ENCODE measurements at places on chromosomes 13 and 19.

- DNase-seq, result no peak
These were observed 76.3 kb upstream of the NPAS1 start for GRCh38 chr19:46943150-46943946.

DNA sequence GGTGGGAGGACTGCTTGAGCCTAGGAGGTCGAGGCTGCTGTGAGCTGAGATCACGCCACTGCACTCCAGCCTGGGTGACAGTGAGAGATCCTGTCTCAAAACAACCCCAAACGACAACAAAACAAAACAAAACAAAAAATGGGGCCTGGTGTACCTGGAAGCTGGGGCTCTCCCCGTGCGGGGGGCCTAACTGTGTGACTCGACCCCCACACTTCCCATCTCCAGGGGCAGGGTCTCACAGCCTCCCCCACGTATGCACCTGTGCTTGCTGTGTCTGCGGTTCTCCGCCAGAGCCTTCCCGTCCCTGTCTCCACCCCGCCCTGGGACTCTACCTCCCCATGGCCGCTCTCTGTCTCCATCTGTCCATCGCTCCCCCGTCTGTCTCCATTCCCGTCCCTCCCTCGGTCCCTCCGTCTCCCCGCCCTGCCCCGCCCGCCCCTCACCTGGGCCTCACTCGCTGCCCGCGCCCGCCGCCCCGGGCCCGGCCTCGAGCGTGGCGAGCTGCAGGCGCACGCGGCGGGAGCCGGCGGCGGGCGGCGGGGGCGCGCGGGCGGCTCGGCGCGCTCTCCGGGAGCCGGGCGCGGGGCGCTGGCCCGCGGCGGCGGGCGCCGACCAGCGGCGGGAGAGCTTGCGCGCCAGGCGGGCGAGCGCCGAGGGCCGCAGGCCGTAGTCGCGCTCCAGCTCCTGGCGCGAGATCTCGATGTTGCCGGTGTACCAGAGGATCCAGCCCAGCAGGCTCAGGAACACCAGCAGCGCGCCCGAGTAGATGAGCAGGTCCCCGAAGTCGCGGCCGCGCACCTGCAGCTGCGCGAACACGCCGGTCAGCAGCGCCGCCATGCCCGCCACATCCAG lies 587 bp downstream of the TMEM238 start:
- no peak for DNase-seq

DNA sequence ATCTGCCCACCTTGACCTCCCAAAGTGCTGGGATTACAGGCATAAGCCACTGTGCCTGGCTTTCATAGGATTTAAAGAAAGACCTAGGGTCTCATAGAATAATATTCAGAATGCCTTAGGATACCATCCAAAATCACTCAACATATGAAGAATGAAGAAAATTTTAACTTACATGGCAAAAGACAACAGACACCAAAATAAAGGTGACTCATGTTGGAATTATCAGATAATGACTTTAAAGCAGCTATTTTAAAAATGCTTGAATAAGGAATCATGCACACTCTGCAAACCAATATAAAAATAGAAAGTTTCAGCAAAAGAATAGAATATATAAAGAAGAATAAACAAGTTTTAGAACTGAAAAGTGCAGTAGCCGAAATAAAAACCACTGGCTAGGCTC lies 29.3 kb downstream of the ZNF566 start:
- no peak for DNase-seq

GRCh38 chr13:31311921-31312320 lies 112.1 kb downstream of the B3GLCT start:
- no peak for DNase-seq

- DNase-seq, result no peak
These were observed 730.8 kb downstream of the EFNB2 start for GRCh38 chr13:105804561-105805190.

GRCh38 chr13:103694471-103694870 lies 628.3 kb upstream of the SLC10A2 start:
- no peak for DNase-seq

GRCh38 chr13:114147803-114148520 lies 15.5 kb upstream of the RASA3 start:
- no peak for DNase-seq

DNA sequence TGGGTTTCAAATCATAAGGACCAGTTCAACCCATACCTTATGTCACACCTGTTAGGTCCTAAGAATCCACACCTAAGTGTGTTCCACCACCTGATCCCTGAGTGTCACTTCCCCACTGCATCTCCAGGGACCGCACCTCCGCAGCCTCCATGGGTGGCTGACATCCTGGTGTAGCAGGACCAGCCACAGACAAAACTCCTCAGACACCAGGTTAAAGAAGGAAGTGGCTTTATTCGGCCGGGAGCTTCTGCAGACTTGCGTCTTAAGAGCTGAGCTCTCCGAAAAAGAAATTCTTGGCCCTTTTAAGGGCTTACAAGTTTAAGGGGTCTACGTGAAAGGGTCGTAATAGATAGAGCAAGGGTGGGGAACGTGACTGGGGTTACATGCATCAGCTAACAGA lies 509.9 kb downstream of the MYO16 start:
- DNase-seq, result no peak

DNA sequence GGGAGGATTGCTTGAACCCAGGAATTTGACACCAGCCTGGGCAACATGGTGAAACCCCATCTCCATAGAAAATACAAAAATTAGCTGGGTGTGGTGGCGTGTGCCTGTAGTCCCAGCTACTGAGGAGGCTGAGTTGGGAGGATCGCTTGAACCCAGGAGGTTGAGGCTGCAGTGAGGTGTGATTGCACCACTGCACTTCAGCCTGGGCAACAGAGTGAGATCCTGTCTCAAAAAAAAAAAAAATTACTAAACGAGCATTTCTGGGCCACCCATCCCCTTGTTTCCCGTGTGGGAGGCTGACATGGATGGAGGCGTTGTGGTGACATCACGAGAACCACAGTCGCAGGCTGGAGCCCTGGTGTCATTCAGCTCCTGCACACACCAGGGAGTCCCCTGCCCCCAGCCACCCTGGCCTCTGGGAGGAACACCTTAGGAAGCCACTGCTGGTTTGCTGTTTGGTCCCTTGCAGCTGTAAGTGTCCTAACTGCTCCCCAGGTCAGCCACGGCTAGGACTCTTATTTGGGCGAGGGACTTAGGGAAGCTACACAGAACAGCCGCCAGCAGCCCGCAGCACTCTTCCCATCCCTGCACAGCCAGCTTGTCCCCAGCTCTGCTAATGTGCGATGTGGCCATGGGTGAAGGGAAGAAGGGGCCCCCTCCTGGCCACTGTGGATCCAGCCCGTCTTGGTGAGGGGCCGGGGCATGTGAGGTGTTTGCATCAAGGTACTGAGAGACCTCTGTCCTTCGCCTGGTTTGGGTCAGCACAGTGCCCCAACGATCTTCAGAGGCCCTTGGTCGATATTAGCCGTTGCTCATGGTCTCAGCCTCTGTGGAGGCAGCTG lies 12.7 kb downstream of the NKPD1 start:
- no peak for DNase-seq

DNA sequence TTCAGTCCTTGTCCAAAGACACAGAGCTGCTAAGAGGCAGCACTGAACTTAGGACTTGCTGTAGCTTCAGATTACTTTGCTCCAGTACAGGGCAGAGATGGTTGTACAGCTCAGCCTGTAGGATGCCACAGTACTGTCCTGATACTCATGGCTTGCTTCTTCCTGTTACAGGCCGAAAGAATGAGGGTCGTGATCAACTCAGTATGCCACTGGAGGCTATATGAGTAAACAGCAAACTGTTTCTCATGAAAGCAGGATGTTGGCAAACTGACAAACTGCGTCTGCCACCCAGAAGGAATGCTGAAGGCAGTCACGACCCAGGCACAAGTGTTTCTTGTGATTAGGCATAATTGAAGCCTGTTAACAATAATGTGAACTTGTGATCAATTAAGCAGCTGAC lies 2.8 kb downstream of the ZNF749 start:
- DNase-seq, result no peak

DNA sequence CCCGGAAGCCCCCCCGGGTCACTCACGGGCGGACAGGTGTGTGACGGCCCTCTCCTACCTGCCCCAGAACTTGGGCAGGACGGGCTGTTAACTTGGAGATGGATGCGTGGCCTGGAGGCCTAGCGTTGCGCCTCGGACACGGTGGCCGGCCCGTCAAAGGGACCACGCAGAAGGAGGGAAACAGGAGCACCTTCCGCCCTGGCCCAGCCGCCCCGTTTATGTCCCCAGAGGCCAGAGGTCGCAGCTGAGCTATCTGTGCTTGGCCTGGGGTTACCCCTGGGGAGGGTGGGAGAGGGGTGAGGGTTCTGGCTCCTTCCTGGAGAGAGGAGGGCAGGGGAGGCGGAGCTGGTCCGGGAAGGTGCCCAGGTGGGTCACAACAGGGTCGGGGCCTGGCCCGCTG lies 35.6 kb downstream of the GADD45B start:
- DNase-seq, result no peak

DNA sequence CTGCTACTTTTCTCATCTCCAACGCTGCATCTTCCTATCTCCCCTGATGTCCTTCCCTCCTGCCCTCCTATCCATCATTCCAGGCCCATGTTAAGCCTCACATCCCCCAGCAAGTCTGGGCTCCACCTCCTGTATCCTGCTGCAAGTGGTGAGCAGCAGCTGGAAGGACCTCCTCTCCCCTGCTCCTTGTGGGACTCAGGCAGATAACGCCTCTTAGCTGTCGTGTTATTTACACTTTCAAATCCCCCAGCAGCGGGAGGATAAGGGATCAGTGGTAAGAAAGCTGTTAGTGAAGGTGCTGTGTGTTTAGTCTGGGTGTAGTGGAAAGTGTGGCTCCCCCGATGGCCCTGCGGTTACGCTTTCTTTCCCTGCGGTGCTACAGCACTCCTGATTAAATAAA lies 211.9 kb downstream of the ZNF536 start:
- no peak for DNase-seq

DNA sequence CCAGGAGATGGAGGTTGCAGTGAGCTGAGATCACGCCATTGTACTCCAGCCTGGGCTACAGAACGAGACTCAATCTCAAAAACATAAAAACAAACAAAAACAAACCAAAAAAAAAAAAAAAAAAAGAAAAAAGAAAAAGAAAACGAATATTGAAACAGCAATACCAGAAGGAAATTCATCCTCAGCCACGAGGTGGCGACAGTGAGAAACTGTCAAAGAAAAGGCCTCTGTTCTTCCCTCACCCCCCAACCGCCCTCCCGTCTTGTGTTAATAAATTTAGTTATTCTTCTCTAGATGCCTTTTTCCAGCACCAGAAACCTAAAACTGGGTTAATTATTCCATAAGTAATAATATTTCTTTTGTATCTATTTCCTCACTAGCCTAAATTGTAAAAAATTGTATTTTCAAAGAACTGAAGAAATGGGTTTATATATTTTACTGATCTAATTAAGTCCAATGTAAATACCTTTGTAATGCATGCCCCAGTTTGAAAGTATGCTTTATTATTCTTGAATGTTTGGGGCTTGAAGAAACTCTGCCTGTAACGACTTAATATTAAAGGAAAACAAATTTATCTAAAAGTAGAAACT lies 38.6 kb downstream of the LIG4 start:
- peak; percentile 23 for DNase-seq

- DNase-seq, result no peak
These were observed 59.4 kb downstream of the CCNE1 start for GRCh38 chr19:29871143-29871542.

DNA sequence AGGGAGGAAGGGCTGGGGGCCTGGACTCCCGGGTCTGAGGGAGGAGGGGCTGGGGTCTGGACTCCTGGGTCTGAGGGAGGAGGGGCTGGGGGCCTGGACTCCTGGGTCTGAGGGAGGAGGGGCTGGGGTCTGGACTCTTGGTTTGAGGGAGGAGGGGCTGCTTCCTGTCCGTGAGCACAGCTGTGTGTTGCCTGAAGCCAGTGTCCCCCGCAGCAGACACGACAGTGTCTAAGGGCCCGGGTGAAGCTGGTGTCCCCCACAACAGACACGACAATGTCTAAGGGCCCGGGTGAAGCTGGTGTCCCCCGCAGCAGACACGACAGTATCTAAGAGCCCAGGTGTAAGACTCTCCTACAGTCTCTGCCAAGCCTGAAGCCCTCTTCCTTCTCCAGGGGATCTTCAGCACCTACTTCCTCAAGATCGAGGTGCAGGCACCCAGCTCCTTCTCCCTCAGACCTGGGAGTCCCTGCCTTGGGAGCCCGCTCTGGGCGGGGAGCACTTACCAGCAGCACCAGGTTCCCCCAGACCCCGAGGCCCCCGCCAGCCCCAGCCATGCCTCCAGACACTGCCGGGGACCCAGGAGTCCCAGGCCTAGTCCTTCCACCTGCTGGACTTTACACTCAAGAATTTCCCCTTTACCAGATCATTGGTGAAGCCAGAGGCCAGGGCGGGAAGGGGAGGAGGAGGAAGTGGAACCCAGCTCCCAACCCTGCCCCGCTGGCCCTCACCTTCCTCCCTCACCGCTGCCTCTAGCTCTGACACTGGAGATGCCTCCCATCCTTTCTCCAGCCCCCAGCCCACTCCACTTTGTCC lies at the start of gene PTPRH:
Gene PTPRH, minus strand, starts transcription at position 622 of the 813 bp plus-strand sequence. Its CDS starts 68 bp downstream, at position 554.
- DNase-seq, result no peak

- no peak for DNase-seq
These were observed 14.0 kb downstream of the ELF1 start for GRCh38 chr13:41004875-41005693.

GRCh38 chr19:54325631-54326030 lies 12.7 kb upstream of the LILRA5 start:
- DNase-seq, result no peak

DNA sequence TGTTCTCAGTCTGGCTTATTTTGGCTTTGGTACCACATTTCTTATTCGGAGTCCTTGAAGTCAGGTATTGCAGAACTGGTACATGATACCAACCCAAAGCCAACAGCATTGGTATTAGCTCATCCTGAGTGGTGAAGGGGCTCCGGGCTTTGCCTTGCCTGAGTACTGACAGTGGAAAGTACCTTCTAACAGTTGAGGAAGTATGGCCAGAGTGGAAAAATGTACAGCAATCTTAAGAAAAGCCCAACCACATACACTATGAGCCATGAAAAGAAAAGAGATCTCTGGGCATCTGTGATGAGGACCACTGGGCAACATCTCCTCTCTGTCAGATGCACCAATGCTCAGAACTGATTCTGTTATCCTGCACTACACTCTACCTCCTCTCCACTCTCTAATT lies 8.3 kb downstream of the LCP1 start:
- no peak for DNase-seq

DNA sequence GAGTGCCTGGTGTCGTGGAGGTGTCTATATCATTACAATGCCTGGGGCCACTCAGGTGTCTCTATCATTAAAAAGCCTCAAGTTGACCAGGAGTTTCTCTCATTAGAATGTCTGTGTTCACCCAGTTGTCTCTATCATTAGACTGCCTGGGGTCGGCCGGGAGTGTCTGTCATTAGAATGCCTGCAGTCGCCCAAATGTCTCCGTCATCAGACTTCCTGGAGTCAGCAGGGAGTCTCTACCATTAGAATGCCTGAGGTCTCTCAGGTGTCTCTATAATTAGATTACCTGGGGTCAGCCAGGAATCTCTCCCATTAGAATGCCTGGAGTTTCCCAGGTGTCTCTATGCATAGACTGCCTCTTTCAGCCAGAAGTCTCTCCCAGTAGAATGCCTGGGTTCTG lies 1477.6 kb downstream of the UQCRFS1 start:
- DNase-seq, result no peak
